ENCODE measurements at places on chromosomes 2 and 18.

GRCh38 chr18:49834258-49834657 lies 20.9 kb upstream of the ACAA2 start:
- no peak for DNase-seq

- DNase-seq = no peak
Observed at GRCh38 chr2:8571301-8571791, 110.5 kb upstream of the ID2 start.

DNA sequence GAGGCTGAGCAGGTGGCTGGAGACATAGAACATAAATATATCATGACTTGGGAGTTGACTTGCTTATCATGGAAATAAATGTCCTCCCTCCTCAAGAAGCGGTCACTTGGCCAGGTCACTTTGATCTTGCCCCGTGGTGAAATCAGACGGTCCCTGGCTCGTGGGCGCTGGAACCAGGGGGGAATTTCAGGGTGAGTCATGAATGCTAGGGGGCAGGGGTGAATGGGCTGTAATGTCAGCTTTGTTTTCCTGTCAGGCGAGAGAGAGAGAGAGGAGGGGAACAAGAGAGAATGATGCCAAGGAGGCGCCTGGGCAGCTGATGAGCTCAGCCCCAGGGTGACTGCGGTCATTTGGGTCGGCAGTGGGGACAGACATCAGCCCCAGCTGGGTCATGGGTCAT lies 47.7 kb downstream of the RRM2 start:
- DNase-seq = no peak

DNA sequence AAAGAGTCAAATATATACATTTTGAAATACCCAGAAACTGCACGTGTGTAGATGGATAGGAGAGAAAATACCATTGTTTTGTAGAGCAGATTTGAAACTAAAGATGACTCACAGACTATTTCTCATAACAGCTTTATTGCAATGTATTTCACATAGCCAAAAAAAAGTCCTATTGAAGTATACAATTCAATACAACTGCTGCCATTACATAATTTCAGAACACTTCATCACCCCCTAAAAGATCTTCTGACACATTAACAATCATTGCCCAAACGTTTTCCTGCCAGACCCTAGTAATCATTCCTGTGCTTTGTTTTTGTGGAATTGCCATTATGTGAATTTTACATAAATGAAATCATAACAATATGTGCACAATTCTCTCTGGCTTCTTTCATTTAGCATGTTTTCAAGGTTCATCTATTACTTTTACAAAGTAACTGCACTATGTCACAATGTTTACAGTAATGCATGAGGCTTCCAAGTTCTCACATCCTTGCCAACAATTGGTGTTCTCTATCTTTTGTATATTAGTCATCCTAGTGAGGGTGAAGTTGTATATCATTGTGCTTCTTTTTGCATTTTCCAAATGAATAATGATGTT lies 378.6 kb upstream of the CWC22 start:
- no peak for DNase-seq

GRCh38 chr2:232275670-232276069 lies 102.9 kb upstream of the ALPP start:
- no peak for DNase-seq

DNA sequence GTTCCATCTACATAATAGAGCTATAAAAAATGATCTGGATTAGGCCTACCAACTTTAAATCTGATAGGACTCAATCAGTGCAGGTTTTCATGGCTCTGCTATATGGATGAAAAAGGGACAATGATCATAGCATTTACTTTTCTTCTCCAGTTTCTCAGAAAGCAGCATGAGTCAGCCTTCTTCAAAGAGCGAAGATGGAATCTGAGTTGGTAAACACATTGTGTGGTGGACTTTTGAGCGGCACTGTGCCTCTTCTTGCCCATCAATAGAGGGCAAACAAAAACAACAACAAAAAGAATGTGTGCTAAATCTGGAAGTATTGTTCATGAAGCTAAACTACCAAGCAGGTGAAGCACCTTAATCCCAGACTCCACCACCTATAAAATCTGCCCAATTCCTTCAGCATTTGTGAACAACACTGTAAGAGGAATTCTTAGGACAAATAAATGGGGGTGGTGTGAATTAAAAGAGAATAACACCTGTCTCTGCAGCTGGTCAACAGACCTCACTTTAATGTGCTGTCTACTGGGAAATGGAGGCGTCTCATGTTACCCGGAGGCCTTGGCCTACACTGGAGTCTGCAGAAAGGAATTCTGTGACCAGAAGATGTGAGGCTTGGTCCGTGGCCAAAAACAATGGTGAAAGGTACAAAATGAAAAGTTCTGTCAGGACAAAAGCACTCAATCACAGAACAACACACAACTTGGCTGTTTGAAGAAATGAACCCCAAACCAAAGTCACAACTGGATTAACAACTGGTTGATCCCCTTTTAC lies 609.0 kb downstream of the IRS1 start:
- DNase-seq = no peak

DNA sequence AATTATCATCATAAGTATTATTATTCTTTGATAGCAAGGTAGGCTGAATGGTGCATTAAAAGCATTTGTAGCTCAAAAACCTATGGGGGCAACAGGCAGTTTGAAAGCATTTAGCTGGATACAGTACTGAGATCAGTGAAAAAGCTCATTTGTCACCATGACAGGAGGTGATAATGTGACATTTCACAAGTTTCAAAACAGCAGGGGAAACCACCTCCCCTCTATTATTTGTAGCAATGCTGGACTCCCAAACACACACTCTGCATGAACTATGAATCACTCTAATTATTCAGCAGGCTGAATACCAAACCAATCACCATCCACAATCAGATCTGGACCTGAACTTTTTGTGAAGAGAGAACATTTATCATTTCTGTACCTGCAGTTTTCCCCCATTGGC lies 63.4 kb downstream of the MYO5B start:
- no peak for DNase-seq
